ENCODE measurements at places on chromosomes 7 and 10.

- no peak for DNase-seq
These were observed 4.1 kb downstream of the ZNF680 start for GRCh38 chr7:64558781-64559180.

GRCh38 chr10:6695519-6695918 lies 115.4 kb upstream of the PRKCQ start:
- no peak for DNase-seq

DNA sequence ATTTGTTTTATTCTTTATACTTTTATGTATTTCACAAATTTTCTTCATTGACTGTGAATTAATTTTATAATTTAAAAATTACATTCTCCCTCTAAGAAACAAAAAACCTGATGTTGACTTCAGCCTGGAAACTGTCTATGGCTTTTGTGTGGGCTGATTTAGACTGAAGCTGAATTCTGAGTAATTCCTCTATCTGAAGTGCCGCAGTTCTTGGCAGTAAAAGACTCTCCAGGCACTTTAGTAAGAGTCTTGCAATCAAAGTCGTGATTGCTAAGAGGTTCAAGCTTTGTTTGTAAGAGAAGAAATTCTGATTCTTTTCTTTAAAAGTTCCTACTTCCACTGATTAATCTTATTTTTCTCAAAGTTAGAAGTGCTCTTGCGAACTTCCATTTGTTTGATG lies 3.4 kb upstream of the CEP41 start:
- no peak for DNase-seq

DNA sequence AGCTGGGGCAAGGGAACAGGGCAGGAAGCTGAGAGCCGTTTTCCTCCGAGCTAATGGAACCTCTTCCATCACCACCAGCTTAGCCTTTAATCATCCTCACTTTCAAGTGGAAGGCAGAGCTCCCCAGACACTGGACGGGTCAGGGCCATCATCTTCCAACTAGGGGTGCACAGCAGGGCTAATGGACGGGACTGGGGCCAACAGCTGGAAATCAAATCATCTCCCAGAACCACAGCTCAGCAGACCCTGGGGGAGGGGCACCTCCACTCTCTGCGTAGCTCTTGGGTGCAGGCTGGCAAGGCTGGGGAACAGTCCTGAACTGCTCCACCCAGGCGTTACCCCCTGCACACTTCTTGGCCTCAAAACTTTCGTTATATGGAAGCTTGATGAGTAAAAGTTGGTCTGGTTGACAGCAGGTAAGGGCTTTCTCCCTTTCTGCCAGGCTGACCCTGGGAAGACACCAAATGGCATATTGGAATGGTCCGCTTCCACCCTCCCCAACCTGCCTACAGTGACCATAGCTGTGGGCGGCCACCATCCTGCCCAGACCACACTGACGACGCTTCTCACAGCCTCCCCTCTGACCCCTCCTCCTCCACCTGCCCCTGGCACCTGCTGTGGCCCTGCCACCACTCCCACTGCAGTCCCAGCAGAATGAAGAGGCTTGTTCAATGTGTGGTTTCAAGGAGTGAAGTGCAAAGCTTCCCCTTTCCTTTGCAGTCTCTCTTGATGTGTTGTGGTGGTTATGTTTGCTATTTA lies 51.7 kb upstream of the RET start:
- no peak for DNase-seq

DNA sequence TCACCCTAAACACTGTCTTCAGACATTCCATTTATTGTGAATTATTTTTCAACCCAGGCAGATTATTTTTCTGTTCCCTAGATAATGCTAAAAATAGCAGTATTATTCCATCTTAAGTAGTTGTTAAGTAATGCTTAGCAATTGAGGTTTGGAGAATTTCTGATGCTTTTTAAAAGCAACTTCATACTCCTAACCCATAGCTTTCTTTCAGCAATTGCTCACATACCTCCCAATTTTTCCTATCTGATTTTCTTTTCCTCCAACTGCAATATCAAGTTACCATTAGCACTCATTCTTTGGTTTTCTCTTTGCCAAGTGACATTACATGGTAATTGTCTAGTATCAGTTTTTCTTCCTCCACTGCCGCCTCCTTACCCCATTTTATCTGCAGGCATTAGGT lies 104.7 kb downstream of the GPR85 start:
- no peak for DNase-seq

DNA sequence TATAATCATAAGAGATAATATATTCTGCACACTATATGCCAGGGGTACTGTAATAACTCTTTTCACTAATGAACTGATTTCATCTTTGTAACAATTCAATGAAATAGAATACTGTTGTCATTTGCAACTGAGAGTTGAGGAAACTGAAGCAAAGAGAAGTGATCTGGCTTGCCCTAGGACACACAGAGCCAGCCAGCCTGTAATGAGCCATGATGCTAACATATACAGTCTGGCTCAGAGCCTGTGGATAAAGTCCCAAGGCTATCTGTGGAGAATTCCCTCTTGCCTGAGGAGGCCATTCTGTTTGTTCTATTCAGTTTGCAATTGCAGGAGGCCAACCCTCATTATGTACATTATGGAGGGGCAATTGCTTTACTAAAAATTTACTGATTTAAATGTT lies 241.3 kb downstream of the CXCL12 start:
- DNase-seq, result no peak

GRCh38 chr7:1062296-1063294 lies 18.2 kb downstream of the GPR146 start:
- DNase-seq, result no peak

DNA sequence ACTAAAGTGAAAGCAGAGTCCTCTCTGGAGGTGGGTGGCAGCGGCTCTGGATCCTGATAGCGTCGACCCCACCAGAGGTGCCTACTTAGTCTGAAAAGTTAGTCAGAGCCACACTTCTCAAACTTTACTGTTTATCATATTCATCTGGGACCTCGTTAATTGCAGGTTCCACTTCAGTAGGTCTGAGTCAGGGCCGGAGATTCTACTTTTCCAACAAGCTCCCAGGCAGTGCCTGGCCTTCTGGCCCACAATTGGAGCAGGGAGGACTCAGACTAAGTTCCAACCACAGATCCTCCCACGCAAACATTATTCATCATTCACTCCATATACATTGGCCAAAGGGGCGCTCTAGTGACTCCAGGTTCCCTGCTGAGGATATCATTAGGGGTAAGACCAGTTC lies 78.1 kb downstream of the VSTM4 start:
- DNase-seq, result no peak

GRCh38 chr10:3418041-3418754 lies 245.6 kb upstream of the PITRM1 start:
- no peak for DNase-seq

DNA sequence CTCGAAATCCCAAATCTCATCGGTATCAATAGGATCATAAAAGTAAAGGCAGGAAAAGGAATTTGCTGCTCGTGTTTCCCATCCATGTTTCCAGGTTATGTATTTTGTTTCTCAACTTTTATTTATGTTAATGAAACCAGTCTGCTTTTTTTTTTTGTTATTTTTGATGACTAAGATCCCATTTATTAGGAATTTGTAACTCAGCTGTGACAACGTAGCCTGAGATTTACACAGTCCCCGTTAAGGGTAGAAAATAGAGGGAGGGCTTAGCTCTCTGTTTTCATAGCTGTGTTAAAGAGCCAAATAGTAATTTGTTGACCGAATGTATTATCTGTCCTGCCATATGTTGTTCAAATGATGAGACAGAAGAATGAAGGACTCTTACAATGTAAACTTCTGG lies 164.0 kb downstream of the MGMT start:
- no peak for DNase-seq

- no peak for DNase-seq
These were observed 8.9 kb downstream of the LCOR start for GRCh38 chr10:96840841-96841518.

- DNase-seq, result no peak
These were observed 40.2 kb downstream of the PRTFDC1 start for GRCh38 chr10:24912215-24912614.

DNA sequence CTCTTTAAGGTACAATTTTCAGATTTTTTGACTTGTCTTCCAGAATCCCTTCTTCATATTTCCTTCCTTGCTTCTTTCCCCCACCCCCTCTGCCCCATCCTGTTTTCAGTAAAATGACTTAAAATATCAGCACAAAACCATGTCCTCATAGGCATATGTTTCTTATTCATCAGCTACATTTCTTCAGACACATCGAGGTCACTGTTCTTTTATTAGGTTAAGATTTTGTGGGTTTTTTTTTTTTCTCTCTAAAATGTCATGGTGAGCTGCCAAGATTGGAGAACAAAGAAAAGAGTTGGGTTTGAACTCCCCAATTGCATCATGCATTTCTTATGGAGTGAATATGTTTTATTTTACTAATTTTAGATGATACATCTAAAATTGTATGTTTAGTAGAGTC lies 35.8 kb downstream of the LAMB4 start:
- DNase-seq, result no peak

GRCh38 chr7:158705234-158705850 lies 738 bp upstream of the NCAPG2 start:
- DNase-seq, result no peak

- DNase-seq, result no peak
These were observed 3.3 kb upstream of the PWWP2B start for GRCh38 chr10:132393695-132394181.

GRCh38 chr7:150824379-150825177 lies 24.0 kb downstream of the TMEM176A start:
- DNase-seq, result no peak

GRCh38 chr10:130215151-130215930 lies 79.2 kb downstream of the GLRX3 start:
- DNase-seq, result no peak

DNA sequence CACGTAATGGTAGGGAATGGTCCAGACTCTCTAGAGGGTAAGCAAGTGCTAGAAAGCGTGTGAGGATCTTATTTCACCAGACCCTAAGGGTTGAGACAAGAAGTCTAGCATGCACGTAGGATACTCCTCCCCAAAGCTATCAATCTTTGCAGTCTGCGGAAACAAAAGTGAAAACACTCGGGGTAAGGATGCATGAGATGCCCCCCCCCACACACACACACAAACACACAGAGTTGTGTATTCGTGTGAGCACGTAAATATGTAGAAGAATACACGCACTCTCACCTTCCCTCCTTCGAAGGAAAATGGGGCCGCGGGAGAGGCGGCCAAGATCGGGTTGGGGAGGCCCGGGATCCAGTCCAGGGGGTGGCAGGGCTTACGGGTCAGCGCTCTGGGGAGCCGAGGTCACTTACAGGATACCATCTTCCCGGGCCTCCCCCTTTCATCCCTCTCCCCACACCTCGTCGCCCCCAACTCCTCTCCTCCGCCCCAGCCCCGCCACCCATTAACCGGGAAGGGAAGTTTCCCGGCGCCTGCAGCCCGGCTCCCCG lies 455 bp downstream of the CUL2 start:
- peak; percentile 23 for DNase-seq

All from hematopoietic multipotent progenitor cell treated with erythropoietin and hydrocortisone succinate and interleukin-3 and kit ligand, for 17 days (in vitro differentiated cells).